ENCODE measurements at places on chromosomes 5 and 9. TPM values are rescaled to one million over a fixed set of nuclear protein-coding genes. Genes with fewer than 3 reads are reported as not detected.

DNA sequence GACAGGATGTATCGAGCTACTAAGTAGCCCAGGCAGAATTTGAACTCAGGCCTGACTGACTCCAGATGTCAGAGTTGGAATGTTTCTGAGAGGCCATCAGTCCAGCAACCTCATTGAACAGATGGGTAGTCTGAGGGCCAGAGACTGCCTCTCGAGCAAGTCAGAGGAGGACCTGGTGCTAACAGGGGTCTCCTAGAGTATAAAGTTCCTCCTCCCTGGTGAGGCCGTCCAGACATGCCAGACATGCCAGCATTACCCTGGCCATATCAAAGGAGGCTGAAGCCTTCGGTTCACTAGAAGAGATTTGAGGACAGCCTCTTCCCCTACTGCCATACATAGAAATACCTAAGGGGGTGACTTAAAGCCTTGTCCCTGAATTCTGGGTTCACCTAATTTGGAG, 81.2 kb downstream of the ZNF618 start:
- no peak for DNase-seq

The IL13 gene
- not detected for total RNA-seq

DNA sequence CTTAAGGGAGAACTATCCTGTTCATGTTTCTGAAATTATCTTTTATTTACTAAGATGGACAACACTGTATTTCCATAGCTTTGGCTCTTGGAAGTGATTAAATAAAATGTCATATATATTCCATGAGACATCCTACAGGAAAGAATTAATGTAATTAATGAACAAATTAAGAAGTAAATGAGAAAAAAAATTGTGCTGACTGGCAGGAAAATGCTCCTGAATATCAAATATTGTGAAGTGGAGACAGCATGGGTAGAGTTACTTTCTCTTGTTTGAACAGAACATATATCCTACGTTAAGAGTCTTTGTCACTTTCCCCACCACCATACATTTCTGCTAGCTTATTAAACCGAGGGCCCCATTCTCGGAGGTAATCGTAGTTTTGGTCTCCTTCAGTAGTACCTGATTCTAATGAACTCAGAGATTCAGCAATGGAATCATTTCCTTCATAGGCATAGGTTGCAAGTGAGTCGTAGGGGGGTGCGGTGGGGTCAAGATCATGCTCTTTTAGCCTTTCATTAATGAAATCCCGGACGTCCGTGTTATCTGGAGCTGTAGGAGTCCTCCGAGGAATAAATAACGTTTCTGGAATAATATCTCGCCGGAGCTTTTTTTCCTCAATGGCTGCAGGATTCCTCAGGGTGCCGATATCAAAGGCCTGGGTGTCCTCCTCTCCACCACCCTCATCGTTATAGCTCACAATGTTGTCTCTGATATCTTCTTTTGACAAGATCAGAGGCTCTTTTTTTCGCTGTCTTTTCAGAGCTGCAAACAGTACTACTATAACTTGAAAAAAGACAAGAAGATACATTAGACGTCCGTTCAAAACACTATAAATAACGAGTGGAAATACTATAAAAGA, 157.2 kb downstream of the CDH10 start:
- no peak for DNase-seq

The PCDHB9 gene
- total RNA-seq = 0.07 TPM

The SLC6A3 gene
- not detected for total RNA-seq

DNA sequence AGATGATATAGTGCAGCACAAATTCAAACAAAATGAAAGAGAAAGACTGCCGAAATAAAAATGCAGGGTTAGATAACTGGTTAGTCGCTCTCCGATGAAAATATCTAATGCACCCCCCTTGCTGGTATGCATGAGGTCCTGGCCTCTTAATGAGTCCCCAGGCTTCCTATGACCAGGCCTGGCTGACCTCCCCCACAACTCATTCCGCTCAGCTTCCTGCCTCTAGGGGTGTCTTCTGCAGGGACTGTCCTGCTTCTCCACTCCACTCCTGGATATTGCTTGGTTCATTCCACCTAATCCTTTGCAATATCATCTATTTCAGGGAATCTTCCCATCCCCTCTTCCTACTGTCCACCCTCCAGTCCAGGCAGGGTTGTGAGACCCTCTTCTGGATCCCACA, 341.8 kb downstream of the ASTN2 start:
- no peak for DNase-seq

The CTSV gene
- total RNA-seq = 15.5 TPM

- DNase-seq = no peak
These were observed 1.1 kb downstream of the SPEF2 start for GRCh38 chr5:35618781-35619180.

DNA sequence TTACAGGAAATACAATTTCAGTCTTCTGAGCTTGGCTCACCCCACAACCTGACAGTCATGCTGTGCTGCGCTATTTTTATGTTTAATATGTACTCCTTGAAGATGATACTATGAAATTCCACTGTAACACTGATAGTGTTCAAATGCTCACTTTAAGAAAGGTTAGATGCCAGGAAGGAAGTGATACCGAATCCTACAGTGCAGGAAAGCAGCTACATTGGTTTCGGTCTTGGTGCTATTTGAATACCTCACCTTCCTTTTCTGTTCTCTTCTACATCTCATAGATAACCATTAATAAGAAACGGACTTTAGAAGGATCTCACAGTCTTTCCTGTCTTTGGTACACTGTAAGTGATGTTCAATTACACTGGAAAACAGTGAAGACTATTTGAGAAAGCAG, 117.6 kb downstream of the SEMA5A start:
- no peak for DNase-seq

The MEGF10 gene
- 0.02 TPM for total RNA-seq

DNA sequence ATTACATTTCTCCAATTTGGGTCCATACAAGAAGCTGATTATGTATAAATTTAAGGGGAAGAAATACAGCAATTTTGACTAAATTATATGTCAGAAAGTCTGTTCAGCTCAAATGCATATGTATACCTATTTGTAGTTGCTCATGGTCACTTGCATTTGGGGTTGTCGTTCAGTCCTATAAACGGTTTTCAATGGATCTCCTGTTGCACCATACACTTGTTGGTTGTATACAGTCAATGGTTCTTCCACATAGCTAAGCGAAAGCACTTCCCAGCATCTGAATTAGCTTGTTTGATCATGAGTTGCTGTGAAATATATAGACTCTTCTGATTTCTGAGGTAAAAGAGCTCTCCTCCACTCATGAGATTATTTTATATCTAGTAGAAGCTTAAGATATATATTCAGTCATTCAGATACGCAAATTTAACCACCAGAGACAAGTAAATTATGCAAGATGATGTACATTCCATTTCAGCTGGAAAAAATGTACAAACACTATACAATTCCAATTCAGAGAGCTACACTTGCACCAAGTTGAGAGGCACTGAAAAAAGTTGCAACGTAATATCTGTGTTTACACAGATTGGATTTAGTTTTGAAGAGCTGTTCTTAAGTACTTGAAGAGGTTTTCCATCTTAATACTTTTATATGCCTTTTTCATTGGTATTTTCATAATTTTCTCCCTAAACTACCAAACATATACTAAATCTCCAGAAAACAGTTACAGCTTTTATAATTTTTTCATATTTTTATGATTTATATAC, 64.4 kb upstream of the POU5F2 start:
- no peak for DNase-seq

- DNase-seq = no peak
These were observed 8.9 kb upstream of the ACTBL2 start for GRCh38 chr5:57491369-57491965.

GRCh38 chr5:74465724-74466123, 174.8 kb downstream of the ENC1 start:
- no peak for DNase-seq

The PCDHGB5 gene
- total RNA-seq = 0.15 TPM

DNA sequence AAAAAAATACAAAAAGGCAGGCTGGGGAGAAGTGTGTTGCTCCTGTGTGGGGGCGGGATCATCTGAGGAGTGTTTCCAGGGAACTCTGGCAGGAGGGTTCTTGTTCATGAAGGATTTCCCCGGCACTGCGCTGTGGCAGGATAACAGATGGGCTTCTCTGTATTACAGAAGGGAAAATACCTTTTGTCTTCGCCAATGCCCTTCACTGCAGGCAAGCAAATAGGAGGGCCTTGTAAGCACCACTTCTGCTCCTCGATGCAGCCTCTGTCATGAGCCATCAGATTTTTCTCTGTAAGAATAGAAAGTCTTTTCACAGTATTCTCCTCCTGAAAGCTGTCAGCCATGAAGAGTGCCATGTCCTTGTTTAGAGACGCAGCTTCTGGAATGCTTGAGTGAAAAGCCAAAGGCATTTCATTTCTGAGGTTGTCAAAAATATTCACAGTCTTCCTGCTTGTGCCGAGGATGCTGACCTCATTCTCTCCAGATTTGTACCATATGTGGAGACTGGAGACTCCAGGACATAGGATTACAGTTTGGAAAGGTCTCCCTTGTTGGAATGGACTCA, 294.0 kb downstream of the YTHDC2 start:
- DNase-seq = no peak

DNA sequence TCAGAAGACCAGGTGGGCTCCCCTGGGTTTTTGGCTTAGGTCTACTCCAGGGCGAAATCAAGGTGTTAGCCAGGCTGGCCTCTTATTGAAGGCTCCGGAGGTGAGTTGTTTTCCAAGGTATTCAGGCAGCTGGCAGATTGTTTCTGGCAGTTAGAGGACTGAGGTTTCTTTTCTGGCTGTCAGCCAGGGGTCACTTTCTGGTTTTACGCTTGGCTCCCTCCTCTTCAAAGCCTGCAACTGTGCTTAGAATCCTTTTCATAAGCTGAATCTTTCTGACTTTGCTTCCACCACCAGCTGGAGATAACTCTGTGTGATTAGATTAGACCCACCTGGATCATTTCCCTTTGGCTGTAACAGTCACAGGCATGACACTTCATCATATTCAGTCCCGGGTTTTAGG, 24.6 kb downstream of the RFK start:
- no peak for DNase-seq

The ANKRD18A gene
- 24.2 TPM for total RNA-seq

DNA sequence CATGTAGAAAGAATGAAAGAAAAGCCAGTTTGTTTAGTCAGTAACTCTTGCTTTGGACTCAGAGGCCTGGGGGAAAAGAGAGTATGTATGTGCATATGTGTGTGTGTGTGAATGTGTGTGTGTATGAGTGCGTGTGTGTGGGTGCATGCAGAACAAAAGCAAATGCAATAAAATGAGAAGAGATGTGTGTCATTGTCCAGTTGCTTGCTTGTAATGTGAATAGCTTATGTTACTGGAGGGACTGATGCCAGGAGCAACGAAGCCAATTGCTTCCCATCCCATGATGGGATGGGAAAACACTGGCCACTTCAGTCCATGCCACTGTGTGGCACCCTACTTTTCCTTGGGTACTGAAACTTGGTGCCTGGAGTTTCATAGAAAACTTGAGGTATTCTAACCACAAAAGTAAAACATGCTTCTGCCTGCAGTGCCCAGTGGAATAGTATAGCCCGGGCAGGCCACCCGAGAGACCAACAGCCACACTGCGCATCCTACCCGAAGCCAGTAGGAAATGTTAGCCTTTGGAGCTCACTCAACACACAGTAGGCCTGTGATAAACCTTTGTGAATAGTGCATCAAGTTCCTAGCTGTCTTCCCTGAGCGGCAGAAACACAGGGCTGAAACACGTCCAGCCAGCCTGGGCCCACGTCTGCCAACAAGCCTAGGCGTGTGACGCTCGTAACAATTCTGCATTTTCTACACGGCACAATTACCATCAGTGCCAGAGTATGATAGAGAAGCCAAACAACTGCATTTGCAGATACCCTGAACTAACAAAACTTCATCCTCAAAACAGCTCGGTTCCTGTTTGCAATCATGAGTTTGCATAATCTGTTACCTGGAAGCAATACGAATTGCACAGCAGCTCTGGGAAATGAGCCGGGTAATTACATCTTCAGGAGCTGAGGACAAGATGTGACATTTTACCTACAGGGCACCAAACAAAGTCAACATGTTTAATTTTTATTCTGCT, 198.1 kb downstream of the SYK start:
- no peak for DNase-seq

GRCh38 chr5:137260820-137261695, 238.1 kb downstream of the SPOCK1 start:
- DNase-seq = no peak

All from HCT116 (cell line).